ENCODE measurements at places on chromosomes 13 and 19.

DNA sequence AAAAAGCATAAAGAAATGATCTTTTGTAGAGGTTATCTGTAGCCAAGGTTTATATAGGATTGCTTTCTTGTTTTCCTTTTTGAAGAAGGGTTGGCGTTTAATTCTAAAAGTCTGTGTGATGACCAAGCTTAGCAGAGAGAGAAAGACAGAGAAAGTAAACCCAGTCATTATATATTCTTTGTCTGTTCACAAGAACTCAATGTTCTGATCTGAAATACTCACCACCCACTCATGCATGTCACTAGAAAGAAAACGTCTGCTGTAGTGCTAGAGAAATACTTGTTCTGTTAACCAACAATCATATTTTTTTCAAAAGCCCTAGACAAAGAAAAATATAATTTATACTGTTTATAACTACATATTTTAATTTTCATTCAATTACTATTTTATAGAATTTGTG lies 173.7 kb upstream of the SLITRK5 start:
- no peak for DNase-seq

GRCh38 chr13:98873377-98874028 lies 104.4 kb downstream of the DOCK9 start:
- no peak for DNase-seq

DNA sequence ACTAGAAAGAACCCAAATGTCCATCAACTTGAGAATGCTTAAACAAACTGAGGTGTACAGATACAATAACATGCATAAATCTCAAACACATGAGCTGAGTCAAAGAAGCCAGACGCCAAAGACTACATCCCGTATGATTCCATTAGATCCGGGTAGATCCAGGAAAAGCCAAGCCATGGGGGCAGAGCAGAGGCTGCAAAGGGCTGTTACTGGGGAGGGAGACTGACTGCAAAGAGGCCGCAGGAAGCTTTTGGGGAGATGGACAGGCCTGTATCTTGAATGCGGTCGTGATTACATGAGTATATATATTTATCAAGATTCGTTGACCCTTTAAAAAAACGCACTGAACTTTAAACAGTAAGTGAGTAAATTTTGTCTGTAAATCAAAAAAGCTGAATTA lies 28.7 kb downstream of the GGACT start:
- no peak for DNase-seq

DNA sequence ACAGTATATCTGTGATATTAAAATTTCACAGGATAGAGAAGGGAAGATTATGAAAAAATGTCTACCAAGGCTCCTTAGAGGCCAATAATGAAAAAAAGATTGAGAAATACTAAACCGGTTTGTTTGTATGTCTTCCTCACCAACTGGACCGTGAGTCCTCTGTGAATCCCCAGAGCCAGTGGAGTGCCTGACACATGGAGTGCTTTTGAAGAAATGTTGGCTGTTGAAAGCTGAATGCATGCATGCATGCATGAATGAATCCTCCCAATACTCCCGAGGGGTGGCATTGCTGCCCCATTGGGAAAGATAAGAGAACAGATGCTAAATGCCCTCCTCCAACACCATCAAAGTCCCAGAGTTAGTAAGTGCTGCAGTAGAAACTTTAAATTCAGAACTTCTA lies 152.7 kb upstream of the SERP2 start:
- DNase-seq: no peak

DNA sequence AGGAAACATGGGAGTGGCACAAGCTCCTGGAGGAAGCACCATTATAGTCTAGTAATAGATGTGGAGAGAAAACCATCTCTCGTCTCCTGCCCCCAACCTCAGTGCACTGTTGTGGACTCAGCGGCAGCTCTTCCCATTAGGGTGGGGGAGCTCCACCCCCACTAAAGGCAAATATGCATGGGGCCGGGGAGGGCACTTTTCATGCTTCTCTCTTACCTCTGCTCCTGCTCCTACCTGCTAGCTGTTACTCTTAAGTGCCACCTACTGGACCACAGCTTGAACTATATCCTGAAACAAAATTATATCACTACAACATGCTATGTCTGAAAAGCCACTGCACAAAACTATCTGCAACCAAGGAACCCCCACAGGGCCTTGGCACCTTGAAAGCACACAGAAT lies 112.6 kb upstream of the DACH1 start:
- no peak for DNase-seq

- DNase-seq: no peak
These were observed 744.8 kb downstream of the PCDH17 start for GRCh38 chr13:58376349-58376748.

DNA sequence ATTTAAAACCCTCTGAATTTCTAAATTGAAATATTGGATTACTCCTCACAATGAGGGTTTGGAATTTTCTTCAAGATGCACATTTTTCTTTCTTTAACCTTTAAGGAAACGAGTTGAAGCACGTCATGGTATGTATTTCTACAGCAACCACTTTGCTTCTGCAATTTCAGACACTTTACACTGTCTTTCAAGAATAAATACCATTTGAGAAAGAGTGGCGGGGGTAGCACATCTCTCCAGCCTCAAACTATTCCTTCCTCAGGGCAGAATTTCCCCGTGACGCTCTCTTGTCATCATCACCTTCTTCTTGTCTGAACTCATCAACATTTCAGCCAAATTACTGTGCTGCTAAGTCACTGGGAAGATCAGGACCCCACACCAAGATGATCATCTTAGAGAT lies 1073.4 kb downstream of the EFNB2 start:
- DNase-seq: no peak

DNA sequence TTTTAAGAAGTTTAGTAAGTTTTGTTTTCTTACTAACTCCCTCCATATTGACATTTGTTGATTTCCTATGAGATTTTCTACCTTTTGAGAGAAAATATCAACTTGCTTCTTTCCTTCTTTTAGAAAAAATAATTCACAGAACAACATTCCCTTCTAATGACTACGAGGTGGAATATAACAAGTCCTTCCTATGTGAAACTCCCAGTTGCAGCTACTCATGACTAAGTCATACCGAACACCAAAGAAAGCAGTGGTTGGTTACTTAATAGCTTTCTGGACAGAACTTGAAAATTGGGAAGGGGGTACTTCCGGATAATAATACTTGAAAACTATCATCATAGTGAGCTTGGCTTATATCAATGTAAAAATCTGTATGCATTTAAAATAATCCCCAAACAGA lies 144.8 kb downstream of the DACH1 start:
- DNase-seq: no peak

DNA sequence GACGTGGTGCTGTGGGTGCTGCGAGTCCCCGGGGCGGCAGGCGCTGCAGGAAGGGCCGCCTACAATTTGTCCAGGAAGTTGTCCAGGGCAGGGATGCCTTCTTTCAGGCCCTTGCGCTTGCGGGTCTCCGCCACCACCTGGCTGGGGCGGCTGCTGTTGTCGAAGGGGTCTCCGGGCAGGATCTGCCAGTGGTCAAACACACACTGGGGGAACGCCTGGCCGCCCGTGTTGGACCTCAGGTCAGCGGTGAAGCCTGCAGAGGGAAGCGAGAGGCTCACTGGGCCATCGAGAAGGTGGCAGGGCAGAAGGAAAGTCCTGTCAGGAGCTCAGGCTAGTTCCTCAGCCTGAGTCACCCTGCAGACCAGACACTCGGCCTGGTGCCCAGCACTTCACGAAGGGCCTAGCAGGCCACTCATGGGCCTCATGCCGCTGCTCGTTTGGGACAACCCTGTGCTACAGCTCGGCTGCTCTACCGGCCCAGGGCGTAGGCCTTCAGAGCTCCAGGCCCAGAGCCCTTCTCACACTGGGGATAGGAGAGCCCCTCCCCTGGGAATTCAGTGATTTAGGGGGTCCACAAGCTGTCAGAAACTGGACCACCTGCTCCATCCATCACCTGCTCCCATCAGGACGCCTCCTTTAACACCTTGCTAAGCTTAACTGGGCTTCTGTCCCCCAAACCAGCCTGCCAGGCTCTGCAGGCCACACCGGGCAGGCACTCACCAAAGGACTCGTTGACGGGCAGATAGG lies 5.8 kb upstream of the DAPK3 start:
- no peak for DNase-seq

GRCh38 chr13:44764302-44764692 lies 188.2 kb upstream of the TSC22D1 start:
- DNase-seq: no peak

- DNase-seq: no peak
These were observed 82.7 kb downstream of the DLEU7 start for GRCh38 chr13:50760751-50761150.

GRCh38 chr13:66618702-66619101 lies 611.4 kb downstream of the PCDH9 start:
- DNase-seq: no peak

- no peak for DNase-seq
These were observed 615.5 kb downstream of the FGF9 start for GRCh38 chr13:22286338-22286737.

DNA sequence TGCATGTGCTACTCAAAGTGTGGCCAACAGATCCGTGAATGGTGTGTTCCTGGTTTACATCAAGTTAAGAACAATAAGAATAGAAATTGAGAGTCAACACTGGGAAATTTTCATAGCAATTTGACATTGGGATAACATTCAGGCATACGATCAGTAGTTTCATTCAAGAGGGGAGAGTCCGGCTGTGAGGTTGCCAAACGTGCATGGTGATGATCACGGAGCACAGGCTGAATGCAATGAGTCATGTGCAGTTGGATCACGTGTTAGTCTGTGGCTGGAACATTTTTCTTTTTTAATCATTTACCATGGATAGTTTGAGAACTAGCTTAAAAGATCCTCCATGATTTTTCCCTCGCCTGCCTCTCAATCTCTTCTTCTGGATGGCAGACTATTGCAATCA lies 2.5 kb upstream of the DCT start:
- DNase-seq: no peak

- no peak for DNase-seq
These were observed 16.1 kb downstream of the ACTL9 start for GRCh38 chr19:8682472-8682871.

- DNase-seq: peak; percentile 36
These were observed at the start of gene PLIN5 for GRCh38 chr19:4534836-4535658. PLIN5 (minus strand) TSS chr19:4535224; CDS start chr19:4534074, 1,150 bp downstream.

- no peak for DNase-seq
These were observed 158.4 kb downstream of the RNF17 start for GRCh38 chr13:24922387-24922744.

DNA sequence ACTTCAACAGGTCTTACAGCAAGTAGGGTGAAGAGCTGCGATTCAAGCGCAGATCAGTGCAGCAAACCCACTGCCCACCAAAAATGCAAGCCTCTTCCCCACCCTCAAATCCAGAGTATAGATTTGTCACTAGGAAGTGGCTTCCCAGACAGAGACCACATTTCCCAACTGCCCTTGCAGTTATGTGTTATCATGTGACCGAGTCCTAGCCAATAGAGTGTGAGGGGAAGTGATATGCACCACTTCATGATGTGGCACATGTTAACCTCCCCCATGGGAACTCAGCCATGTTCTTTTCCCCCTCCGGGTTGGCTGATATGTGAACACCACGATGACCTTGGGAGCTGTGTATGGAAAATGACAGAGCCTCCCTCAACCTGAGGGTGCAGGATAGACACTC lies 50.8 kb downstream of the MBD3L2B start:
- DNase-seq: no peak

DNA sequence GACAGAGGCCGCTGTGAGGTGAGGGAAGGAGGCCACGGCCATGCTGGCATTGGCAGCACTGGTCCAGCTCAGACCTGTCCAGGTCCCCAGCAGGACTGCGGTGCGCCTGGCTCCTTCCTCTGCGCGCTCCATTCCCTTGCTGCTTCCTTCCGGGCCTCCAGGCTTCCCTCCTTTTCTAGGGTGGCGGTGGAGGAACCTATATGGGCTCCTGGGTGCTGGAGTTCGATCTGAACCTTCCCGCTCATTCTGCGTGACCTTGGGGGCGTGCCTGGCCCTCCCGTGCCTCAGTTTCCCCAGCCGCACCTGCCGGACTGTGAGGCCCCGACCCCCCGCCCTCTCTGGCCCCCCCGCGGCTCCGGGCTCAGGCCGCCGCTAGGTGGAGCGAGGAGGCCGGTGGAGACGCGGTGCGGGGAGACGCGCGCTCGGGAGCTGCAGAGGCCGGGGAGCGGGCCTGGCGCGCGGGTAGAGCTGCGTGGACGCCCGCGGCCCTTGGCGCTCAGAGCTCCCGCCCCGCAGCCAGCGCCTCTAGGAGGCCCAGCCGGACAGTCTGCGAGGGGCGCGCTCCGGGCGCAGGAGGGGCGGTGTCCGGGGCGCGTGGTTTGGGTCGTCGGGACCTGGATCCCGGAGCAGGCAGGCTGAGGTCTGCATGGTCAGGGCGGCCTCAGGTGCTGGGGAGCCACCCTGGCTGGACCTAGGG lies 29.9 kb downstream of the EFNA2 start:
- no peak for DNase-seq

Data from activated T-cell treated with anti-CD3 and anti-CD28 coated beads for 24 hours (primary cell).